Stimulated activated naive CD8-positive, alpha-beta T cell treated with anti-CD3 and anti-CD28 coated beads, Interleukin-15, Interleukin-2, amounts not matched to agents 100 U/mL and 50 U/mL, for 24 hours (primary cell): ENCODE measurements at places on chromosomes 4 and X.

GRCh38 chr4:64729561-64729960 is 320.3 kb upstream of the TECRL start:
- DNase-seq: no peak

- DNase-seq: no peak
These were observed 45.8 kb upstream of the GIMD1 start for GRCh38 chr4:106414366-106414765.

GRCh38 chr4:165440415-165441158 is 61.8 kb downstream of the CPE start:
- no peak for DNase-seq

DNA sequence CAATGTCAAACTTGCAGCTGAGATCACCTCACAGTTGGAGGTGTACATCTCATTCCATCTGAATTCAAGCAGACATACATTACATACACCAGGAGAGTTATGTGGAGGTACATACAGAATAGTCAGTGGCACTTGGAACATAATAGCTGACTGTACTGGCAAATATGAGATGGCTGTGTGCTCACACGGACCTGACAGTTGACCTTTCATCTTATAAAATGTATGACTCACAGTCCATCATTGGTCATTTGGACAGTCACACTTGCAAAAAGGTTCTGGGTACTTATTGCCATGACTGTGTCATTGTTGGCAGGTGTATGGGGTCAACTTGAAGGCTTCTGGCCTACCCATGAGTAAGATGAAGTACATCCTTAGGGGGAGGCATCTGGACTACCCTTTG is 88.6 kb upstream of the WDR1 start:
- DNase-seq: no peak

- DNase-seq: no peak
These were observed 155.9 kb downstream of the ARHGAP6 start for GRCh38 chrX:11509786-11510185.

- DNase-seq: no peak
These were observed 210.0 kb downstream of the HS3ST1 start for GRCh38 chr4:11218692-11219091.

- DNase-seq: no peak
These were observed 14.8 kb downstream of the HTRA3 start for GRCh38 chr4:8284391-8284790.

DNA sequence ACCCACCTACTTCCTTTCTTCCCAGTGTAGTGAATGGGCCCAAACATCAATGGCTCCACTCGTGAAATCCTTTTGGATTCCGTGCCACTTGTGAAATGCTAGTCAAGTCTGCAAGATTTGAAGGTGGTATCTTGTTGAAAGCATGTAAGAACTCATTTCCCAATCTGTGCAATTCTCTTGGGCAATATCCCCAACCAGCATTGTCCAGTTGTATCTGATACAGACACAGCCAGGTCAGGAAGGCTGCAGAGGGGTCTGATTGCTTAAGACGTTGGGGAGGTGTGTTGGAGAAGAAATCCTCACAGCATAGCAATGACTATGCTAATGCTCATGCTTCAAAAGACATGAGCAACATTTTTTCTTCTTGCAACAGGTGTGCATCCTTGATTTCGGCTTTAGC is 164.8 kb downstream of the VEGFC start:
- DNase-seq: no peak
